NCI-H1092 (cell line): ENCODE measurements at places on chromosomes 1 and 21.

DNA sequence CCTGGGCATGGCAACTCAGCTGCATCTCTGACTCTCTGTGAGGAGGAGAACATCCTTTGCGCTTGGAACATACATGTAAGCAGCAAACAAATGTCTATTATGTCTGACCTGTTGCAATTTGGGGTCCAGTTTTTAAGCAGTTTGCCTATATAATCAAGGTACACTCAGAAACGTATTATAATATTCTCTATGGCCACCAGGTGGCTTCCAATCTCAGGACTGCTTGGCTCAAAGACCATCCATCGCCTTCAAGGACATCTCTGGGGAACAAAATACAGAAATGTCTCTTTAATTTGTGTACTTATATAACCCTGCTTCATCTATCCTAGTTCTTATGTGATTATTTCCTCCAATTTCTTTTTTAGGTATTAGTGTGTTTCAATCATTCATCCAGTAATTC is 227.2 kb downstream of the OLFM3 start:
- no peak for DNase-seq

- no peak for DNase-seq
Observed at GRCh38 chr1:29683472-29683871, 447.1 kb downstream of the PTPRU start.

DNA sequence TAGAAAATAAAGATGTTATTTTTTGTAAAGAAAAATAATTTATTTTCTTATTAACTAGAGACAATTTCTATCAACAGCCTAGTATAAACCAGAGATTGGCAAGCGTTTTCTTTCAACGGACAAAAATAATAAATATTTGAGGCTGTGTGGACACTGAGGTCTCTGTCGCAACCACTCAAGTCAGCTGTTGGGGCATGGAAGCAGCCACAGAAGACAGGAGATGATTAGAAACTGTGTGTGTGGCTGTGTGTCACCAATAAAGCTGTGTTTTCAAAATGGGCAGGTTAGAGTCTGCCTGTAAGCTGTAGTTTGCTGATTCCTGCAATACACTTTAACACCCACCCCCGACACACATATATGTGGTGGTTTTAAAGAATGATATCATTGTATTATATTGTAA is 200.6 kb upstream of the HMCN1 start:
- DNase-seq: no peak

- DNase-seq: peak; percentile 15
Observed at GRCh38 chr1:212700892-212701819, 1.5 kb upstream of the BATF3 start.

- DNase-seq: peak; percentile 99
Observed at GRCh38 chr1:205317311-205317917, 4.1 kb downstream of the NUAK2 start.

DNA sequence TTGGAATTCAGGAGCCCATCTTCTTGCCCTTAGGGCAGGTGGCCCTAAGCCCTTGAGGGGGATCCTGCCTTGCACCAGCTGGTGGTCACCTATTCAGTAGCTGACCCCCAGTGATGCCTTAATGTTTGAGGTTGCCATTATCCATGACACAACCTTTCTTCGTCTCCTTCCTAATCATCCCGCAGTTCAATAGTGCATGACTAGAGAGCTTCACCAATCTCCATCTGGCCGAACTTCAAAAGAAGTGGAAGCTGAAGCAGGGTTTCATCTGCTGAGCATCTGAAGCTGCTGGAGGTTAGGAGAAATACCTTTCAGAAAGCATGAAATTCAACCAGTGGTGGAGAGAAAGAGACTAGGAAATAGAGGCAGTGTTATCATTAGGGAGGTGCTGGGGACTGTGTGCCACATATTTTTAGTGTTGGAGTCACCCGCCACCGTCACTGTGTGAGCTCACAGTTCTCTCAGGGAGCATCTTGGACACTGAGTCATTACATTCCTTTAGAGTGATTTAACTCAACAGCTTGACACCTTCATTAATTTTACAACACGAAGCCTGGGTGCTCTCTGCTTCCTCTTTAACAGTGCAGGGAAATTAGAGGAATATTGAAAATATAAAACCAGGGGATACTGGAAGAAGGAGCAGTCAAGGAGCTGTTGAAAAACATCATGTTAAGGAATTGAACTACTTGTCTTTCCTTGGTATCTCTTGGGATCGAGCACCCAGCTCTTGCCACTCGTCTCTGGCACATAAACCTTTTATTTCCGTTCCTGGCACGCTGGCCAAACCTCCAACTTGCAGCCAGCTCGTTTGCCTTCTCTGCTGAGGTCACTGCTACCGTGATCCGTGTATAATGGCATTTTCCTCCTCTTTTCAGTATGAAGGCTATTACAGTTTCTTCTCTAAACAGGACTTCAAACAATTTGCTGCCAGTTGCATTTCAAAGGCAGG is 53.6 kb downstream of the PEX14 start:
- DNase-seq: no peak

DNA sequence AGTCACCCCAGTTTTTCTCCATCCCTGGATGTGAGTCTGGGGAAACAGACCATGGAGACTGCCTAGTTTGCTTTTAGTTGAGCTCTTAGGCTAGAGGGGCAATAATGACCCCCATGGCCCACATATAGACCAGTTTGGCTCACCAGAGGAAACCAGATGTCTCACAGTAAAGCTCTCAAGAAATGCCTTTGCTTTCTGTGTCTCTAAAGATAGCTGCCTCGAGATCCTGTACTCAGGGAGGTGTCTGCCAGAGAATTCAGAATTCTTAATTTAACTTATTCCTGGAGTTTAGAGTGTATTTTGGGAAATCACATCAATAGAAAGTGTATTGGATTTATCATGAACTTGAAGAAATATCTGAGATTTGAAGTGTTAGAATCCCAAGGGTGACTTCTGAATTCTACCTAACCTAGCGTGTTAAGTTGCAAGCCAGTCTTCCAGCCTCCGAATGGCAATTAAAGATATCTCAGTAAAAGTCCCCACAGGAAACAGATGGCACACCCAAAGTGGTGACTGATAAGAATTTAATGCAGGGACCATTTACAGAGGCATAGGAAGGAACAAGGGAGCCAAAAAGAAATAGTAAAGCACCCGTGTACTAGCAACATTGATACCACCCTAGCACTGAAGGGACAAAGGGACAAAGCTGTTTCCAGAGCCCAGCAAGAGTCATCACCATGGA is 37.1 kb downstream of the STYXL2 start:
- DNase-seq: no peak

DNA sequence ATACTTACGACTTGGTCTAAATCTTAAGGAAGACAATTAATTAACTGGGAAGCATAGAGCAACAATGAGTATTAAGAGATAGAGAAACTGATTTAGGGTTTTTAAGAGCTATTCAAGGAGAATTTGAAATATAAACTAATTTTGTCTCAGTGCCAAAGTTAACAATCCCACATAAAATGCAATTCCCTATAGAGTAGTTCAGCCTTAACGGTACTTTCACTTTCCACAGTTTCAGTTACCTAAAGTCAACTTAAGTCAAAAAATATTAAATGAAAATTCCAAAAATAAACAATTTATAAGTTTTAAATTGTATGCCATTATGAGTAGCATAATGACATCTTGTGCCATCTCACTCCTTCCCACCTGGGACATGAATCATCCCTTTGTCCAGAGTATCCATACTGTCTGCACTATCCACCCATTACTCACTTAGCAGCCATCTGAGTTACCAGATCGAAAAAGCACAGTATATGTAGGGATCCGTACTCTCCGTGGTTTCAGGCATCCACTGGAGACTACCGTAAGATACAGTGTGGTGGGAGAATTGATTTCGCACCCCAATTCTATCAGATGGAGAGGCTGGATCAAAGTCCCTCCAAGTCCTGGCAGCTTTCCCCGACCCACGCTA is 4.8 kb upstream of the SARS1 start:
- no peak for DNase-seq

DNA sequence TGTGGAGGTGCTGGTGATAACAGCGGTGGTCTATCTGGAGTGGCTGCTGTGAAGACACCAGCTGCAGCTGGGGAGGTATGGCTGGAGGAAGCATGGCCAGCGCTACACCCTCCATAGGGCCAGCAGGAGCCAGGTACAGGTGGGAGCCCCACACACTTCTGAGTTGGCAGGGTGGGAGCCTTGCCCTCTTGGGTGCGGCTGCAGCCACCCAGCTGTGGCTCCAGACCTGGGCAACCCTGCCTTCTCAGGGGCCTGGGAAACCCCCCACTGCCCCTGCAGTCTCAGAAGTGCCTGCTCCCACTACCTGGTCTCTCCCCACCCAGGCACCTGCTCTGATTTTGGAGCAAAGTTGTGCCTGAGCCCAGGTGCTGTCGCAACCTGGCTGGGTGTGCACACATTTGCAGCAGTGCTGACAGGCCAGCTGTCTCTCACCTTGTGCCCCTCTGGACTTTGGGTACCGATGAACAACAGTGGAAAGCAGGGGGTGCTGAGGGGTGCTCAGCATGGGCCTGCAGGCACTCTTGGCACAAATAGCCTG is 76.2 kb downstream of the DPYD start:
- no peak for DNase-seq

DNA sequence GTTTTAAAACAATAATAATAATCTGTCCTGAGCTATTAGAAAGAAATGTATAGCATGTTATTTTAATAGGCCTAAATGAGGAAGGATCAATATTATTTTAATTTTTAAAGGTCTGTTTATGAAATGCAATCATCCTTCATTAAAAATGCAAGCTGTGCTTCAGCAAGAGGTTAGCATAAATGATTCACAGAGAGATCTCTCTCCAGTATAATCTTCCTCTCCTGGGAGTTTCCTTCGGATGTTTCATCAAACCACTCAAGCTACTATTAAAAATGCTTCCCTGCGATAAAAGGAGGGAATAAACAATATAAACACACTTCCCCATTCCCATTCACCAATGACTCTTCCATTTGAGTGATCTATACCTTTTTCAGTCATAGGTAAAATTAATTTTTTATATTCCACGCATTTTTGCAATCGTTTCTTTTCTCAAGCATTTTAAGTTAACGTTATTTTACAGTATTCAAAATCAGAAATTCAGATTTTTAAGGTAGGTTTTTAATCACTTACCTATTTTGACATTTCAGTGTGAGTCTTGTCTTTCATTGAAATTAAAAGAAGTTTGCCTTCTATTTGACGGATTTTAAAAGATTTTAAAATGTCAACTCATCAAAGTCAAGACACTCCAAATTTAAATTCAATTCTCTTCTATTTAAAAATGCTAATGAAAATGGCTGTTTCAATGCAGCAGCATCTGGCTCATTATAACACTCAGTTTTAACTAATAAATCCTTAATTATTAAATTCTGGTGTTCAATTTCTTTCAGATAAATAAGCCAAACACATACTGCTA is 64.3 kb downstream of the RERE start:
- no peak for DNase-seq

GRCh38 chr1:154895798-154896197 is 25.7 kb upstream of the KCNN3 start:
- DNase-seq: no peak

GRCh38 chr1:95309031-95309471 is 75.0 kb downstream of the RWDD3 start:
- DNase-seq: peak; percentile 50

DNA sequence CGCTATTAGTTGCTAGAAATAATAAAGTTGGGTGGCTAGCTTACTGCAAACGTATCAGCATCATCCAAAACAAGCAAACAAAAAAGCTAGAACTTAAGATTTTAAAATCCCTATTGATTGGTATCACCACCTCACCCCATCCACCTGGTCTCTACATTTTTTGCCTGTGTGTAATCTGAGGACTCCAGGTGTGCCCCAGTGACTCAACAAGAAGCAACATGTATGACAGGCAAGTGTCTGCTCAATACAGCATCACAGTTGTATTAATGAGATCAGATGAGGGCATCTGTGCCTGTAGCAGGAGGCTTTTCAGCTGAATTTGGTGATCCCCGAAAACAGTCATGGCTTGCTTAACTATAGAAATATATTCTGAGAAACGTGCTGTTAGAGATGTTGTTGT is 14.6 kb upstream of the PAPPA2 start:
- DNase-seq: no peak

GRCh38 chr1:183480971-183481441 is 8.7 kb downstream of the SMG7 start:
- no peak for DNase-seq

DNA sequence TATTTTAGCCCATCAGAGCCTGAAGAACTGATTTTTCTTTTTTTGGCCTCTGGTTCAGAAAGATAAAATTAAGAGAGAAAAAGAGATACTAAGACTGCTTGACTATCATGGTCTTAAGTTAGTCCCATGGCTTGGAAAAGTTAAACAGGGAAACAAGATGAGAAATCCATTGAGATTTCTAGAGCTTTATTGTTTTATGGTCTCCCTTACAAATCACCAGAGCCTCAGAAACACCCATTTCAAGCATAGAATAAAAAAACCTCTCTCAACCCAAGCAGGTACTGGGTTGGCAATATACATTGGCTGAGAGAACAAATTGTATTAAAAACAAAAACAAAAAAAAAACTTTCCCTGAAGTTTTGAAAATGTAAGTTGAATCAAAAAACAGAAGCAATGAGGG is 3.9 kb downstream of the SELE start:
- DNase-seq: no peak

GRCh38 chr1:63276624-63277023 is 45.7 kb upstream of the FOXD3 start:
- DNase-seq: no peak

- DNase-seq: no peak
Observed at GRCh38 chr1:6502000-6502891, 10.8 kb upstream of the PLEKHG5 start.
